Foreskin keratinocyte (primary cell): ENCODE measurements at places on chromosomes 7 and 10.

DNA sequence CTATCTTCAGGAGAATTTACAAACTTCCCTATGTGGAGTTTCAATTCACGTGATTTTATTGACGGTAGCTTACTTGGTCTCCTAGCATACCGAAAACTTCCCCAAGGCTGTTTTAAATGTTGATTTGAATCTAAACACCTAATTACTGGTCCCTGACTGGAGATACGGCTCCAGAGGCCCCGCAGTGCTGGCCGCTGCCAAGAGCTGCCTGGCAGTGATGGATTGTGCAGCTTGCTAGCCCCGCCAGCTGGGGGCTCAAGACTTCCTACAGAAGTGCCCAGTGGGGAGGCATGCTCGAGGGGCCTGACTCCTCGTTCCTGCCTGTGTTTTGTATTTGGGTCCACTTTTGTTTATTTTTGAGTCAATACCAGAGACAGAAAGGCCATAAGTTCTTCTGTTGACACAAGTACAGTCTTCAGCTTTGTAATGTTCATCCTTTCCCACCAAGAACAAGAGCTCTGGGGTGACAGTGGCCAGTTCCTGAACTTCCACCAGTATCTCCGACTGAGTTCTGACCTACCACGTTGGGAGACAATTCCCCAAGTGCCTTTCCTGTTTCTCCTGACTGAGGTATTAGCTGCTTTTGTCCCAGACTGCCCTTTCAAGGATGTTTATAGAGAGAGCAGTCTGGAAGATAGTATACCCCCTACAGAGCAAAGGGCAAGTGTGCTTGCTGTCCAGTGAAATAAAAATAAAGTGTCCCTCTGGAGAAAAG is 80.7 kb upstream of the CXCL12 start:
- no peak for DNase-seq

DNA sequence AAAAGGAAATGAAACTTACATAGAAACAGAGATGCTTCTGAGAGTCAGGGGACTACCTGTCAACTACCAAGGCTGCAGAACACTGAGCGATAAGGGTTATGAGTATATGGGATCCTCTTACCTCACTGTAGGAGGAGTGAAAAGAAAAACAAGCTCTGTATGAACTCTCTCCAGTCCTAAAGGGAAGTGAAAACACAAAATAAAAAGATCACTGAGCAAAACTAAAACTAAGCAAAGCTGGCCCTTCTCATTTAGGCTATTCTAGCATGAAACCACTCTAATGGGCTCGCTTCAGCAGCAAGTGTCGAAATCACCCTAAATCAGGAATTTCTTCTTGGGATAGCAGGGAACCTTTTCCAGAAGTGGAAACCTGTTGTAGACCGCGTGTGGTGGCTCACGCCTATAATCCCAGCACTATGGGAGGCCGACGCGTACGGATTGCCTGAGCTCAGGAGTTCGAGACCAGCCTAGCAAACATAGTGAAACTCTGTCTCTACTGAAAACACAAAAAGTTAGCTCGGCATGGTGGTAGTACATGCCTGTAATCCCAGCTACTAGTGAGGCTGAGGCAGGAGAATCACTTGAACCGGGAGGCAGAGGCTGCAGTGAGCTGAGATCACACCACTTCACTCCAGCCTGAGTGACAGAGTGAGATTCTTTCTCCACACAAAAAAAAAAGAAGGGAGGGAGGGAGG is 27.0 kb downstream of the DCLRE1C start:
- DNase-seq: no peak

DNA sequence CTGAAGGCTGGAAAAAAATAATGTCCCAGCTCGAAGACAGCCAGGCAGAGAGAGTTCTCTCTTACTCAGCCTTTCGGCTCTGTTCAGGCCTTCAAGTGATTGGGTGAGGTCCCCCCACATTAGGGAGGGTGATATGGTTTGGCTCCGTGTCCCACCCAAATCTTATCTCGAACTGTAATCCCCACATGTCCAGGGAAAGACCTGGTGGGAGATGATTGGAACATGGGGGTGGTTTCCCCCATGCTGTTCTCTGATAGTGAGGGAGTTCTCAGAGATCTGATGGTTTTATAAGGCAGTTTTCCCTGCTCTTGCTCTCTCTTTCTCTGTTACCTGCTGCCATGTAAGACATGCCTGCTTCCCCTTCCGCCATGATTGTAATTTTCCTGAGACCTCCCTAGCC is 36.6 kb upstream of the LEP start:
- no peak for DNase-seq

DNA sequence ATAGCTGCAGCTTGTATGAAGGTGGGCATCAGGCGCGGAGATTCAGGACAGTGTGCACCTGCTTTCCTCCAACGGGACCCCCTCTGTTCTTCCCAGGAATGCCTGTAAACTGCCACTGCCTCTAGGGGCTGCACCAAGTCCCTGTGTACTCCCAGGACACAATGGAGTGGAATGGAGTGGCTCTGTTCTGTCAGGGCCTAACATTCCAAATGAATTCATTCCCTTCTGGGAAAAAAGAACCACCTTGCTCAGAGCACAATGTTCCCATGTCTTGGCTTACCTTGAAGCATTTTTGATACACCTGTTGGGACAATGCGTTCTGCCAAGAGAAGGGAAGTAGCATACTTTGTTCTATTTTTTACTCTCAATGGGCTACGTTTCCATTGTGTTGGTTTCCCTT is 339.4 kb downstream of the FRMD4A start:
- DNase-seq: no peak

GRCh38 chr7:21243265-21243664 is 184.6 kb upstream of the SP4 start:
- no peak for DNase-seq

GRCh38 chr10:77004917-77005564 is 632.6 kb downstream of the KCNMA1 start:
- DNase-seq: peak; percentile 25

DNA sequence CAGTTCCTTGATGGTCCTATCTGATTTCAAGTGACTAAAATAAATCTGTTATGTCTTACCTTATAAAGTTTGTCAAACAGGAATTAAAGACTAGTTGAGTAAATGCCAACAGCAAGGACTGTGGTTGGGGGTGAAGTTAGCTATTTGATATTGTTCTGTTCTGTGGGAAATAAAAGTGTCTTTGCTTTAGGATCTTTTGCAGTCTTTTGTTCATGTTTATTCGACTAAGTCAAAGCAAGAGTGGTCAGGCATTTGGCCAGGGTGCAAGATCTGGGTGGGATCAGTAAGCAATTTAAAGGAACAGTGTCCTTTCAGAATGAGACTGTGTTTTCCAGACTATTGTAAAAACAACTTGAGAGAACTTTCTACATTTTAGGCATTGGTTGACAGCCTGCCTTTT is at the start of gene COL28A1:
TSS of gene COL28A1 (minus strand) at position 183 of the 400 bp plus-strand sequence. CDS start 2,998 bp downstream, outside the sequence.
- DNase-seq: no peak

DNA sequence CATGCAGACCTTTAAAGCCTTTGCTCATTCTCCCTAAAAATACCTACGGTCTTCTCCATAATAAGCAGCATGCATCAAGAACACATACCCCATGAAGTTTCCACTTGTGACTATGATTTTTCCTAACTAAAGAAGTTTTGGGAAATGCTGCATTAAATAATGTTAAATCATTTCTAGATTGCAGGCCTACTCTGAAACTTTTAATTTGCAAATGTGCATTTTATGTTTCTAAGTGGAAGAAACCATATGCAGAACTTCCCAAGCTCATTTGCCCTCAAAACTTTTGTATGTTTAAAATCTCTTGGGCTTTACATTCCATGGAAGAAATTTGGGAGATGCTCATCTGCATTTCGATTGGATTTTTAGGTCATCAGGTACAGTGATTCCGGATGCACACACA is 63.6 kb downstream of the ITGB8 start:
- DNase-seq: no peak

GRCh38 chr7:40643664-40644063 is 508.9 kb downstream of the SUGCT start:
- DNase-seq: no peak

DNA sequence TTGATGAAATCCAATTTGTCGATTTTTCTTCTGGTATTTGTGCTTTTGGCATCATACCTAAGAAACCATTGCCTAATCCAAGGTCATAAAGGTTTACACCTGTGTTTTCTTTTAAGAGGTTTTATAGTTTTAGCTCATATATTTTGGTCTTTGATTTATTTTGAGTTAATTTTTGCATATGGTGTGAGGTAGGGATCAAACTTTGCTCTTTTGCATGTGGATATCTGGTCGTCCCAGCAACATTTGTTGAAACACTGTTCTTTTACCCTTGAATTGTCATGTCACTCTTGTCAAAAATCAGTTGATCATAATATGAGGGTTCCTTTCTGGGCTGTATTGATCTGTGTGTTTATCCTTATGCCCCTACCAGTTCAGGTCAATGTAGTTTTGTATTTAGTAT is 232.5 kb upstream of the SH2B2 start:
- no peak for DNase-seq

DNA sequence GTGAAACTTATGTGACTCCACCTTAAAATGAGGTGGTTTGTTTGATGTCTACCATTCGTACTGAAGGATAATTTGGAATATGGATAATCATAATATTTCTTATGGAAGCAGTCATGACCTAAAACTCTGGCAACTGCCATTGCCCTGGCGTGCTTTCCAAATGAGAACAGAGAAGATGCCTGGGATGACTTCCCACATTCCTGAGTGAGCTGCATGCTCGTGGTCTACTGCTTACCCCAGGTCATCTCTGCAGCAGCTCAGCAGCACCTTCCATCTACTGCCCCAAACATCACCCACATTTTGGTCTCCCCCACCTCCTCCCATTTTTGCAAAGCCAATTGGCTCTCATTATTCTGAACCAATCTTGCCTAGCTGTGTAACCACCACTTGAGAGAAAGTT is 40.1 kb downstream of the LYZL1 start:
- no peak for DNase-seq

- DNase-seq: peak; percentile 23
Measured at GRCh38 chr7:155001756-155002410, 1.0 kb downstream of the PAXIP1 start.
